ENCODE measurements at places on chromosomes 3 and 15. TPM values are rescaled to one million over a fixed set of nuclear protein-coding genes. Genes with fewer than 3 reads are reported as not detected.

DNA sequence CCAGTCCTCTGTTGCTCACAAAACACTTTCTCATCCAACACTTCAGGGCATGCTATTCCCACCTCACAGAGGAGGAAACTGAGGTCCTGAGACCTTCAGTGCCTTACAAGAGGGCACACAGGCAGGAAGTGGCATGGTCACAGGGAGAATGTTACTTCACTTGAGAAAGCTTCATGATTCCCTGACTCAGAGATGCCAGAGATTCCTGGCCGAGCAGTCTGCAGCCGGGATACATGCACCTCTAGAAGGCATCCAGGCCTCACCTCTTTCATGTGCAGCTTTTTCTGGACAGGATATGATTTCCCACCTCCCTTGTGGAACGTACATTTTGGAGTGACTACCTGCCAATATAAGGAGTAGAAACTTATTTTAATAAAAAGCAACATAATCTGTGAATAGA is 2.8 kb upstream of the SST start:
- no peak for DNase-seq
- no peak overlapping the region for H3K27ac ChIP-seq
- no peak overlapping the region for H3K4me3 ChIP-seq
- no peaks in the 10 kb centered on the region for H3K36me3 ChIP-seq

DNA sequence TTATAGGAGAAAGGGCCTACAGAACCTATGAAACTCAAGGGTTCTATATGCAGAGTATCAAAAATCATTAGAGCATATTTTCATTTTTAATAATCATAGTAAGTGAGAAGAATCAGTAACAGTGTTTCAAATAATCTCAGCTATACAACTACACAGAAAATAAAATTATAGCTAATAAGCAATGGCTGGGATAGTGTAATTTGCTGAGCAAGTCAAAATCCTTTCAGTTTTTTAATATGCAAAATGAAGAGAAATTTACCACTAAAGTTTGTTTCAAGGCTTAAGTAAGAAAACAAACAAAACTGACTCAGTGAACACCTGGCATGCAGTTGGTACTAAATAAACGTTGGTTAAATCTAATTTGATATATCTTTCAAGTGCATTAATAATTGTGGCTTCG is 66.2 kb downstream of the EFL1 start:
- no peaks in the 10 kb centered on the region for H3K27me3 ChIP-seq
- no peaks in the 10 kb centered on the region for H3K4me1 ChIP-seq
- no peak for DNase-seq
- no peaks in the 10 kb centered on the region for H3K36me3 ChIP-seq
- H3K4me3 ChIP-seq, result no peak overlapping the region

GRCh38 chr3:100407977-100408532 is 6.7 kb downstream of the LNP1 start:
- H3K27me3 ChIP-seq, result no peaks in the 10 kb centered on the region
- DNase-seq, result no peak
- no peaks in the 10 kb centered on the region for H3K4me1 ChIP-seq
- H3K36me3 ChIP-seq, result no peaks in the 10 kb centered on the region
- H3K27ac ChIP-seq, result no peak overlapping the region

GRCh38 chr3:122030381-122031122 is 8.5 kb upstream of the ILDR1 start:
- H3K4me3 ChIP-seq, result no peak overlapping the region
- H3K4me1 ChIP-seq, result no peaks in the 10 kb centered on the region
- no peak for DNase-seq
- H3K27me3 ChIP-seq, result no peaks in the 10 kb centered on the region

DNA sequence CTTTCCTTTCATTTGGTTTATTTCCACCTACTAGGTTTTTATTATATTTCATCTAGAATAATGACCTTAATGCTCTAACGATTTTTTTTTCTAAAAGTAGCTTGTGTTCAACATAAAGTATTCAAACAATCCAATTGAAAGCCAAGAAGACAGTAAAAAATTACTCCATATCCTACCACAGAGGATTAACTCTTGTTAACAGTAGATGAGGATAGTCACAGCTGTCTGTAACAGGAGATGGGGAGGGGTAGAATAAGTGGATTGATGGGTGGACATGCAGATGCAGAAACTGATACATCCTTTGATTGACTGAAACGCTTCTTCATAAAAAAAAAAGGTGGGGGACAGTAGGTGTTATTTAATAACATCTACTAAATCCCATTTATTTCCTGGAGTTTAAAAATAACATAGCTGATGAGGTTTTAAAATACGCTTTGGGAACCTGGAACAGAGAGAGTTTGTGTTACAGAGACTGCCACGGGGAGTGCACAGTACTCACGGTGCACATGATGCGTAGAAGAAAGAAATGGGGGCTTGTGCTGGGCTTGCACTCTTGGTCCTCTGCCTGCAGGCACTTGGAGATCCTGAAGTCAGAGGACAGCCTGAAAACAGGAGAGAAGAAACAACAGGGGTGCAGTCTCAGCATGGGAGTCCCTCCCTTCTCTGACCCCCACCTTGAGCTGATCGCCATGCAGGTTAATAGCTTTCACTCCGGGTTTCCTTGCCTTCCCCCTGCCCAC is 226.7 kb downstream of the THSD4 start:
- DNase-seq, result no peak
- no peak overlapping the region for H3K27ac ChIP-seq
- H3K36me3 ChIP-seq, result no peaks in the 10 kb centered on the region

The TEX55 gene
- not detected for total RNA-seq
